ENCODE measurements at places on chromosomes 1 and 21.

- DNase-seq, result no peak
Measured at GRCh38 chr1:86423473-86423872, 498 bp upstream of the CLCA2 start.

DNA sequence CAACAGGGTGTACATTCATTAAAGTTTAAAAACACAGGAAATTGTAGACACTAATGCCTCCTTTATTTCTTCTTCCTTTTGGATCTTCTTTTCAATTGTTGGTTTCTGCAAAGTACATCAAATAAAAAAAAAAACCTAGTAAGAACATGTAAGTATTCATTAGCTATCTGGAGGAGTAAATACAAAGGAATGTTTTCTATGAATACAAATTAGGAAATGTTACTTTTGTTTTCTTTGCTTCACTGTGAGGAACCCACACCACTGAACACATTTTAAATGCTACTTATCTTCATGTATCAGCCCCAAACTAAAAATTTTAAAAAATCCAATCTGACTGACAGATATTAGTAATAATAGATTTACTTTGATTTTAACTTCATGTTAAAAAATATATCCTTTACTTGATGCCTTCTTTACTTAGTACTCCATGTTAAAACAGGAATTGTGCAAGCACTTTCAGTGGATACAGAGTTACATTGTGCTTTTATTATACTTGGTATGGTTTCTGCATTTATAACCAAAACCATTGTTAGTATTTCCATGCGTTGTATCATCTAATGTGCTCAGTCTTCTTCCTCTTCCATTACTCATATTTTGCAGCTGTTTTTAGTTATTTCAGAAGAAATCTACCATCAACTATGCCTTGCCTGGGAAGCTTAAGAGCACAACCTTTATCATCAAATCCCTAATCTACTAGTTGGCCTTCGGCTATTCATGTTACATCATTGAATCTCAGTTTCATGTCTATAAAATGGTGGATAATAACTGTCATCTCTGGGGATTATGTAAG is 236.9 kb upstream of the DPYD start:
- DNase-seq, result no peak

DNA sequence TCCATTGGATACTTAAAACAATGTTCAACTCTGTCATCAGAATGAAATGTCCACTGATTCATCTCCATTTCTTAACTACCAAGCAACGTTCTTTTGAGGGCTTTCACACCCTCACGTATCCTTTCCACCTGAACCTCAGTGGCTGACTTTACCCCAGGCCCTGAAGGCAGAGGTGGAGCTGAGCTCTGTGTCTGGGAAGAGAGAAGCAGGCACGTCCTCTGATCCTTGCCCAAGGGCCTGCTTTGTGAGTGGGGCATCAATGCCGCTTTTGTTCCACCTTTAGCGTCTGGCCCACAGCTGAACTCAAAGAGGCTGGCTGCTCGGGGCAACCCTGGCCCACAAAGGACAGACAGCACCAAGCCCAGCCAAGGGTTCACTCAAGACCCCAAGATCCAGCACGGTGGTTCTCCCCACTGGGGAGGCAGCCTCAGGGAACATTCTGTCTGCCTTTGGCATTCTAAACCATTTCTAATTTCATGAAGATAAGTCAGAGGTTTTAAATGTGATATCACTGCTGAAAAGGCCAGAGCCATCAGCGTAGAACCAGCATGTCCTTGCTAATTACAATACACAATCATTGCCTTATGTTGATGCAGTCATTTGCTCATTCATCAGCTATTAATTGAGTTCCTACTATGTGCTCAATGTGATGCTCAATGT is 126.0 kb upstream of the UBE2U start:
- DNase-seq, result no peak

GRCh38 chr1:198175423-198176170 is 18.8 kb downstream of the NEK7 start:
- DNase-seq, result no peak

- DNase-seq, result no peak
Measured at GRCh38 chr1:236282425-236282716, 613 bp upstream of the ERO1B start.

- DNase-seq, result no peak
Measured at GRCh38 chr1:208418667-208419066, 174.5 kb upstream of the PLXNA2 start.

- no peak for DNase-seq
Measured at GRCh38 chr21:34570313-34570712, 44.6 kb downstream of the RCAN1 start.

DNA sequence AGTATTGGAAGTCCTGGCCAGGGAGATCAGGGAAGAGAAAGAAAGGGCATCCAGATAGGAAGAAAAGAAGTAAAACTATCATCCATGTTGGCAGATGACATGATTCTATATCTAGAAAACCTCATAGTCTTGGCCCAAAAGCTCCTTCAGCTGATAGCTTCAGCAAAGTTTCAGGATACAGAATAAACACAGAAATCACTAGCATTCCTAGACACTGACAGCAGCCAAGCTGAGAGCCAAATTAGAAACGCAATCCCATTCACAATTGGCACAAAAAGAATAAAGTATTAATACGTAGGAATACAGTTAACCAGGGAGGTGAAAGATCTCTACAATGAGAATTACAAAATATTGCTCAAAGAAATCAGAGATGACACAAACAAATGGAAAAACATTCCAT is 44.6 kb downstream of the ZFYVE9 start:
- no peak for DNase-seq

GRCh38 chr1:241627453-241628259 is 12.5 kb downstream of the CHML start:
- no peak for DNase-seq

DNA sequence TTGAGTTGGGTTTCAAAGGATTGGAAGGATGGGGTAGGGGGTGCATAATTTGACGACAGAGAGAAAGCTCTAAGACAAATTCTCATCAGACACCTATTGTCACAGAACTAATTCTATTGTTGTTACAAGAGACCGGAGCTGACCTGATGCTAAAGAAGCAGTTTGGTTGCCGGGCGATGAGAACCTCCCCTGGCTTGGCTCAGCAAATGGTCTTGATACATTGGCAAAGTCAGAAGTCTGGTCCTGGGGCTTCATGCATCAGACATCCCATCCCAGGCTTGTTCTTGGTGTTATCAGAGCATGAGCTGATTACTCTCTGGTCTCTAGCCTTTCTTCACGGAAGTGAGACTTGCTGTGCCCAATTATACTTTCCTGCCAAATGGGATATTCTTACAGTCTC is 15.4 kb downstream of the TRIM67 start:
- DNase-seq, result no peak

DNA sequence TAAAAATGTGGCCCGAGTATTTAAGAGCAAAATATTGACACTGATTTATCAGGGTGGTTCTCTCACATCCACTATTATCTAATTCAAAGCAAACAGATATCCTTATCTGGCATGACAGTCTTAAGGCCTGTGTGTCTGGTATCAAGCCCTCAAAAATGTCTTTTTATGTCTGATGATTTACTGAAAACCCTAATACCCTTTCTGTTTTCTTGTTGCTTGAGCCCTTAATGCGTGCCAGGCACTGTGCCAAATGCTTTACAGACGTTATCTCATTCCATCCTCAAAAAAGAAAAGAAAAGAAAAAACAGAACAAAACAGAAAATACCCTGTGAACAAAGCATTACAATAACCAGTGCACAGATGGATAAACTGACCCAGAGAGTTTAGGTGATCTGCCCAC is 5.7 kb downstream of the DUSP23 start:
- no peak for DNase-seq

- no peak for DNase-seq
Measured at GRCh38 chr1:245707941-245708340, 553.2 kb downstream of the KIF26B start.

DNA sequence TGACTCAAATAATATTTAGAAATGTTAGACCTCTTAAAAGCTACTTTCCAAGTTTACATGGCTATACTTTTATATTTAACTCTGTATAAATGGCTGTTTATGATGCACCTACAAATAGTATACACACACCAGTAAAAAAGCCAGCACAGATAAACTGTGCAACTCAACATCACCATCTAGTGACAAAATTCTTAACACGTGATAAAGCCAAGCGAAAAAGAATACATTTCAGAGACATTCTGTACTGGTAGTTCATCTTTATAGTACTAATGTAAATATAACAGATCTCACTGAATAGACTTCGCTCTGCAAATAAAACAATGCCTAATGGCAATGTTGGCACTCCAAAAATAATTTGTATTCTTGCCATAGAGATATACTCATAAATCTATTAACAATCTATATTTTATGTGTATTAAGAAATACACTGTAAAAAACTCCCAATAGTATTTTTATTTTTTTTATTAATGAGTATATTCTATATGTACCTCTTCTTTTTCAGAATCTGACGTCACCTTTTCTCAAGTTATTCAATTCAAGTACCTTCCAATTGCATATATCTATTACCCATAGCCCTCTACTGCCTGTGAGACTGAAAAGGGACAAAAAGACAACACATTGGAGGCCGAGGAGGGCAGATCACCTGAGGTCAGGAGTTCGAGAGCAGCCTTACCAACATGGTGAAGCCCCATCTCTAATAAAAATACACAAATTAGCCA is 100.2 kb downstream of the DPYD start:
- DNase-seq, result no peak

DNA sequence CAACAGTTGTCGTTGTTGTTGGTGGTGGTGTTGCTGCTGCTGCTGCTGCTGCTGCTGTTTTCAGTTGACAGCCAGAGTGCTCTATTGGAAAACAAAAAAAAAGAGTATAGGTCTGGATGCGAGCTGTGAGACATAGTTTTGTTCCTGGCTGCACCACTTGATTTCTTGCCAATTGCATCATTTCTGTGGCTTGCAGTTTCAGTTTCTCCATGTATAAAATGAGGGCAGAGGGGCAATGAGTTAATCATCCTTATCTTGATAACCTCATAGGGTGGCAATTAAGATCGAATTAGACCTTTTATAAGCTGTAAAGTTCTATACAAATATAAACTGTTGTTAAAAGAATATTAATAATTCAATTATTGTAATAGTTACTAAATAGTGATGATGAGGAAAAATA is 156.7 kb downstream of the DMRTA2 start:
- no peak for DNase-seq

- DNase-seq, result no peak
Measured at GRCh38 chr1:212879947-212880690, 22.0 kb downstream of the FLVCR1 start.

DNA sequence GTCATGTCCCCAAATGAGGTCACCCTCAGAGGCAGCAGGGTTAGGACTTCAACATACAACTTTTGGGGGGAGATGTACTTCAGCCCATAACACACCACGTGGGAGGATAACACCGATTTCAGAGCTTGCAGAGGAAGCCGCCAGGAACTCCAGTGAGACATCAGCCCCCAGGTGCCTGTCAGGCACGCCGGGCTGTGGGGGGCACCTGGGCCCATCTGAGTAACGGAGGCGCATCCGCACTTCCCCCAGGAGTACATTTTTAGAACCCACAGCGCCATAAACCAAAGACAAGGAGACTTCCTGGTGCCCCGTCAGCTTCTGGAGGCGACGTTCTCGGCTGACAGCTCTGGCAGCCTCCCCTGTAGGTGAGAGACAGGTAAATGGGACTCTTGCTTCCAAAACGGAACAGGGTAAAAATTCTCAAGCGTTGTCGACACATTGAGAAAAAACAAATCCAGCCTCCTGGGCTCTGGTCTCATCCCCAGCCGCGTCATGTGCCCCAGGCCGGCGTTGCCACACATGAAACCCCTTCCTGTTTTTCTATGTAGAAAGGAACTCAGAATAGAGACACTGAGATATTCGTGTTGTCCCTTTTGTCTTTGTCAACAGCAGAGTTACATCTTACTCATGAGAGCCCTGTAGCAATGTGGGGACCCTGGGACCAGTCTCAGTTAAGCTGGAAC is 93.3 kb downstream of the PDE9A start:
- DNase-seq, result no peak

GRCh38 chr1:171122893-171123292 is 32.2 kb downstream of the FMO3 start:
- no peak for DNase-seq

- no peak for DNase-seq
Measured at GRCh38 chr1:153231785-153232184, 14.4 kb downstream of the PRR9 start.

DNA sequence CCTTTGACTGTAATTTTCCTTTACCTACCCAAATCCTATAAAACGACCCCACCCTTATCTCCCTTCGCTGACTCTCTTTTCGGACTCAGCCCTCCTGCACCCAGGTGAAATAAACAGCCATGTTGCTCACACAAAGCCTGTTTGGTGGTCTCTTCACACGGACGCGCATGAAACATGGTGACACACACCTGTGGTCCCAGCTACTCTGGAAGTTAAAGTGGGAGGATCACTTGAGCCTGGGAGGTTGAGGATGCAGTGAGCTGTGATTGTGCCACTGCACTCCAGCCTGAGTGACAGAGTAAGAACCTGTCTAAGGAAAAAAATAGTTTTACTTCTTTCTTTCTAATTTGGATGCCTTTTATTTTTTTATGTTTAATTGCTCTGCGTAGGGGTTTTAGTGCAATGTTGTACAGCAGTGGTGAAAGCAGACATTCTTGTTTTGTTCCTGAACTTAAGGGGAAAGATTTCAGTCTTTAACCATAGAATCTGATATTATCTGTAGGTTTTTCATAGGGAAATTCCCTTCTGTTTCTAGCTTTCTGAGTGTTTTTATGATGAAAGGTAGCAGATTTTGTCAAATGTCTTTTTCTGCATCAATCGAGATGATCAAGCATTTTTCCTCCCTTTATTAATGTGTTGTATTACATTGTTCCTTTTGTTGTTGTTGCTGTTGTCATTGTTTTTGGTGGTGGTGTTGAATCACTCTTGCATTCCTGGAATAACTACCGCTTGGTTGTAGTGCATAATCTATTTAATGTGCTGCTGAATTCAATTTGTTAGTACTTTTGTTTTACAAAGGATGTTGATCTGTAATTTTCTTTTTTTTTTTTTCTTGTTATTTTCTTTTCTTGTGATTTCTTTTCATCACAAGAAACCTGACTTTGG is 497.4 kb downstream of the DISC1 start:
- DNase-seq, result no peak

Data from stimulated activated CD4-positive, alpha-beta T cell treated with anti-CD3 and anti-CD28 coated beads, Interleukin-15, amount 100 ng/mL, for 48 hours (primary cell).